ENCODE measurements at places on chromosomes 5 and 9.

DNA sequence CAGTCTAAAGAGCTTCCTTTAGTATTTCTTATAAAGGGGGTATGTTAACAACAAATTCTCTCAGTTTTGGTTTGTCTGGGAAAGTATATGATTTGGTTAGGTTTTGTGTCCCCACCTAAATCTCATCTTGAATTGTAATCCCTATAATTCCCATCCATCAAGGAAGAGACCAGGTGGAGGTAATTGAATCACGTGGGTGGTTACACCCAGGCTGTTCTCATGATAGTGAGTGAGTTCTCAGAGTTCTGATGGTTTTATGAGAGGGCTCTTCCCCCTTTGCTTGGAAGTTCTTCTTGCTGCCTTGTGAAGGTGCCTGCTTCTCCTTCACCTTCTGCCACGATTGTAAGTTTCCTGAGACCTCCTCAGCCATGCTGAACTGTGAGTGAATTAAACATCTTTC lies 109.1 kb downstream of the MACIR start:
- DNase-seq = no peak

DNA sequence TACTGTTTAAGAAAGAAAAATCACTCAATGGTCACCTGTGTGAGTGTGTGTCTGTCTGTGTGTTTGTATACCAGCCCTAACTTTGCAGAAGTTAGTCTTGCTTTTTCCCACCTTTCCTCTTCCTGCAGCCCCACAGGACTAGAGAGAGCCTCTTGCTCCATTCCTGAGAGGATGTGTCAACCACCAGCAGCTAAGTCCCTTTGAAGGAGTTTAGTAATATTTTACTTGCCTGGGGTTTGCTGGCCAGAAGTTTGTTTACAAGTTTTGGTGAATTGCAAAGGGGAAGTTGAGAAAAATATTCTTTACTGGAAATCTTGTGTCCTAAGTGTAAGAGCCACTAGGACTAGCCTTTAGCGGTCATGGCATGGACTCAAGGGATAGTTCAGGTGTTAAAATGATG lies 316.2 kb downstream of the BRINP1 start:
- no peak for DNase-seq

GRCh38 chr5:86175224-86175623 lies 442.5 kb upstream of the COX7C start:
- DNase-seq = no peak

DNA sequence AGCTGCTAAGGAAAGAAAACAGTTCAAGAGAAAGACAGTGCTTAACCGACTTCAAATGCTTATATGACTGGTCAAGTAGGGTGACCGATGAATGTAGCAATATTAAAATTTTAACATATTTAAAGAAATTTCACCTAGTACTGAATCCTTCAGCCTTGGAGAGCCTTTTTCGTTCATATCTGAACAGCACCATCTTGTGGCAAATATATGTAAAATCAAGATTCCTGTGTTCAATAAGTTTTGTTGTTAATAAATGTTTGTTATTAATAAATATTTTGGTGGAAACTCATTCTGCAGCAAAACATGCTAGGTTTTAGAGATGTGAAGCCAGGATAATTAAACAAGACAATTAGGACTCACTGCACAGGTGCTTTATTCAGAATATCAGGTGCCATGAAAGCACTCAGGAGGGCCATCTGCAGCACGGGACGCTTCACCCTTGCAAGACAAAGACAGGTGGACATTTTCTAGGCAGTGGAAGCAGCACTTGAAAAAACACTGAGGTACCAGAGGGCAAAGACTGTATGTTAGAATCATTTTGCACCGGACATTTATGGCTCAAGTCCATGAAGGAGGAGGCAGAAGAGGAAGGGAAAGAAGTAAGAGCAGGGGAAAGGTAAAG lies 15.6 kb downstream of the TICAM2 start:
- DNase-seq = no peak

GRCh38 chr5:150068472-150068871 lies 17.9 kb downstream of the CSF1R start:
- DNase-seq = no peak

- DNase-seq = no peak
These were observed 28.8 kb downstream of the NR3C1 start for GRCh38 chr5:143374496-143375217.

- no peak for DNase-seq
These were observed 430.6 kb downstream of the PIK3R1 start for GRCh38 chr5:68646144-68646543.

DNA sequence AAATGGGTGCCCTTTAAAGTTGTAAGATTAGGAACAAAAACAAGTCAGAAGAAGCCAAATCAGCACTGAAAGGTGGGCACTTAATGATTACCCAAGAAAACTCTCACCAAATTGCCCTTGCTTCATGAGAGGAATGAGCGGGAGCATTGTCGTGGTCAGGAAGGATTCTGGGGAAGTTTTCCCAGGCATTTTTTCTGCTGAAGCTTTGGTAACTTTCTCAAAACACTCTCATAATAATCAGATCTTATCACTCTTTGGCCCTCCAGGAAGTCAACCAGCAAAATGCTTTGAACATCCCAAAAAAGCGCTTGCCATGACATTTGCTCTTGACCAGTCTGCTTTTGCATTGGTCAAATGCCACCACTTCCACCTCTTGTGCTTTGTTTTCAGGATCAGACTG lies 10.4 kb upstream of the PCDHGC3 start:
- DNase-seq = no peak

DNA sequence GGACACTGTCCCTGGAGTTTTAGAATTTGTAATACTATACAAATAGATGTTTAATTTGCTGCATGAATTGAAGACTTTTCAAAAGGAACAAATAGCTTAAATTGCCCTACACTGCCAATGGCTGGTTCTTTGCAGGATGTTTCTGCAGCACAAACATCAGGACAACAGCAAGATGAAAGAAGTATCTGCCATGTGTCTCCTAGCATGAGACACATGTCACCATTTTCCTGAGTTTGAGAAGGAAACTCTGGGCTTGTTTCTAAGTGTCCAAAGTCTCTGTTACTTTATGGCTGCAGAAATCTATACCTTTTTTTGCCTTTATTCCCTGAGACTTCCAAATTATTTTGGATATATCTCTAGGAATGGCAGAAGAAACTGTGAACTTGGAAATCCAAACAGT lies 623 bp upstream of the OR13F1 start:
- no peak for DNase-seq

GRCh38 chr9:70392189-70392588 lies 22.3 kb downstream of the KLF9 start:
- DNase-seq = no peak

DNA sequence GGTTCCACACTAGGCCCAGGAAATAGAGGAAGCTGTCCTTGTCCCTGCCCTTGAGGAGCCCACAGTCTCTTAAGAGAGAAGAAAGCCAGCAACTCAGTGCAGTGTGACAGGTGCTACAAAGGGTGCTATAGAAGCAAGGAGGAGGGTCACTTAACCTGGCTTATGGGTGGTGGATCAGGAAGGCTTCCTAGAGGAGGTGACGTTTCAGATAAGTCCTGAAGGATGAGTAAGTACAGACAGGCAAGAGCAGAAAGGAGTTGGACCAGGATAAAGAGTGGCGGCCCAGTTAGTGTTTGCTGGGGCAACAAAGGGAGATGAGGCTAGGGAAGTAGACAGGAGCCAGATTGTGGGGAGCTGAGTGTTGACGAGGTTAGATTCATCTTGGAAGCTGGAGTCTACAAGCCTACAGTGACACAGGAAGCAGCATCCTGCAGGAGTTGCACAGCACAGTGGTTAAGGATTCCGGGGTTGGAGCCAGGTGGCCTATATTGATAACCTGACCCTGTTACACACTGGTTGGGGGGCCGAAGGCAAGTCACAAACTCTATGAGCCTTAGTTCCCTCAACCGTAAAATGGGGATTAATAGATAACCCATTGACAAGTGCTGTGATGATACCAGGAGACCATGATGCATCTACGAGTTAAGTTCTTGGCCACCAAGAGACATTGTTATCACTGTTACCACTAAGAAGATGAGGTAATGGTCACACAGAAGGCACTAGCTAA lies 5.4 kb upstream of the LHX6 start:
- no peak for DNase-seq

DNA sequence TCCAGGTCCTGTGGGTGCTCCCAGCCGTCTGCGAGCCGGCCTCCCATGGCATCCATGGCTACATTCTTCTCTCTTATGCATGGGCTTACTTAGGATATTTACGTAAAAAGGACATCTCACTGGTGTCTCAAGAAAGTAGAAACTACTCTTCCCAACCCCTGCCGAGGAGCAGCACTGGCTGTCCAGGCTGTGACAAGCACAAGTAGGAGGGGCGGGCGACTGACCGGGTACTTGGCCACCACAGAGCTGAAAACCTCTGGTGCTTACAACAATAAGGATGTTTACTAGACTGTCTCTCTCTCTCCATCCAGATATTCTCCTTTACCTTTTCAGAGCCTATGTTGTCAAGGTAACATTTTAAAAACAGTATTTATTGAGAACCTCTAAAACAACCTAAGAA lies 56.3 kb upstream of the TBC1D9B start:
- DNase-seq = no peak

GRCh38 chr9:3760031-3760430 lies 234.2 kb upstream of the RFX3 start:
- DNase-seq = no peak

- DNase-seq = no peak
These were observed 4.4 kb upstream of the RAPGEF1 start for GRCh38 chr9:131744171-131744719.

GRCh38 chr9:109010746-109011145 lies 2.6 kb downstream of the CTNNAL1 start:
- no peak for DNase-seq

GRCh38 chr5:30850866-30851265 lies 342.6 kb upstream of the CDH6 start:
- no peak for DNase-seq

DNA sequence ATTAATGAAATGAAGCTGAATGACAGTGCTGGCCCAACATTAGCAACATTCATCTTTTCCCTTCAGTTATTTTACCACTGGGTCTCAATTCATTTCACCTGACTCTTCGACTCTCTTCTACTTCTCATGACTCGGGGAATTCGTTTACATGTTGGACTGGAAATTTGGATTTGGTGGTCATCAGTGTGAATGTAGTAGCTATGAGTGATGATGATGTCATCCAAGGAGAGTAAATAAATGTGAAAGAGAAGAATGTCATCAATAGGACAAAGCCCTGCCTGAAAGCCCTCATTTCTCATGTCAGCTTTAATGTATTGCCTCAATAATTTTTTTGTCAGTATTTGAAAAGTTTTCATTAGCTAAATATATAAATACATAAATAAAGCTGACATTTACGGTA lies 21.9 kb upstream of the CFAP95 start:
- DNase-seq = no peak

GRCh38 chr5:68478301-68479095 lies 262.9 kb downstream of the PIK3R1 start:
- DNase-seq = no peak
